ENCODE measurements at places on chromosomes 5 and 9.

DNA sequence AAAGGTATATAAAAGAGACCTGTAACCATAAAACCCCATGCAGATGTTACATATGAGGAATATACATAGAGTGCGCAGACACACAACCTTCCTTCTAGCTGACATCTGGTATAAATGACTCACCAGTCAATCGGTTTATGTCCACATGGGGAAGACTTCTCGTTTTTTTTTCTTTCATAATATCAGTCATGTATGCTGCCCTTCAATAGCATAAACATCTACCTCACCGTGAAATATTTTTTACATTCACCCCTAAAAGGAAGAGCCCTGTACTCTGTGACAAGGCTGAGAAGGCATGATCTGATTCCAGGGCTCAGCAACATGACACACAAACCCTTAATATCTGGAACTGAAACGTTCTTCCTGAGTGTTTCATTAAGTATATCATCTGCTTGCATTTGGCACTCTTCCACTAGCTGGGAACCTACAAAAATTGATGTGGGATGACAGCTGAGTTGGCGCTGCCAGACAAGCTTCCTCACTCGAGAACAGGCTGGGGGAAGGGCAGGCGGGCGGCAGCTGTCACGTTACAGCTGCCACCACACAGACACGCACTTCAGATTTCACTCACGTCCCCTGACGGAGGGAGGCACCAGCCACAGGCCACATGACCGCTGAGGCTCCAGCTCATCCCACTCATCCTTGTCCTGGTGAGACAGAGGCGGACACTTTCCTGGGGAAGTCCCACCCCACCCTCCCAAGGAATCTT is 74.2 kb downstream of the SHB start:
- DNase-seq = no peak

DNA sequence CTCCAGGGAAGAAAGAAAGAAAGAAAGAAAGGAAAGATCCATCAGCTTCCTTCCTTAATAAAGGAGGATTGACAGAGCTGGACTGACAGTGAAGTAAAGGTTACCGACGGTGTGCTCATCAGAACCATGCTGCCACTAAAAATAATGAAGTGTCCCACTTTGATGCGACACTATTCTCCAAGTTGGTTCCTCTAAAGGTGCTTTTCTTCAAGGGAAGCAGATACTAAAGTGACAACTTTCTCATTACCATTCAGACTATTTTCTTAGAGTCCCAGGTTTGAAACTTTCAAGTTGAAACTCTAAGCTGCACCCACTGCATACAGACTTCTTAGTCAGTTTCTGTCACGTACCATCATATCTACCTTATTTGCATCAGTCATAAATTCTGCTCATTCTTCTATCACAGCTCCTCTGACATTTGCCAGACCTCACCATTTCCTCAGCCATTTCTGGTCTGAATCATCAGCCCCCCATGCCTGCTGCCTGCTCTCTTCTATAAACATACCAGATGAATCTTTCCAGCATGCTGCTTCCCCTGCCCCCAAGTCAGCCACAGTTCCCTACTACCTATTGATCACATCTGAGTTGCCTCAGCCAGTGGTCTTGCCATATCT is 177.6 kb downstream of the DEPDC1B start:
- no peak for DNase-seq

GRCh38 chr5:57937025-57937424 is 454.4 kb upstream of the ACTBL2 start:
- DNase-seq = no peak

DNA sequence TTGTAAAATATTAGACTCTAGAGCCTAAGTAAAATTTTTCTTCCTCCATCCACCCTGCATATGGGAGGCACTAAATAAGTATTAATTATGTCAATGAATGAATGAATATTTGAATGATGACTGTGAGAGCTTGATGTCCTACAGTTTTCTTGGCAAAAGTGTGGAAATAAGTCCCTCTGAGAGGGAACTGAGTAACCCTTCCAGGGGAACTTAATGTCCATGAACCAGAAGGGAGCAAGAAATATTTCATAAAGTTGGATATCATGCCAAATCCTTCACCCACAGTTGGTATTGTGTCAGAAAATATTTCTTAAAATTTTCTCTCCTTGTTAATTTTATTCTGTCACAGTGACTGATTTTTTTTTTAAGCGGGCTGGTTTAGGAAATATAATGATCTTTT is 36.6 kb downstream of the NNT start:
- no peak for DNase-seq

- no peak for DNase-seq
Measured at GRCh38 chr5:164809821-164810220, 1304.4 kb downstream of the MAT2B start.

GRCh38 chr5:136906545-136906944 is 541.2 kb upstream of the TRPC7 start:
- no peak for DNase-seq

GRCh38 chr9:108278341-108278740 is 577.4 kb downstream of the ACTL7B start:
- DNase-seq = no peak

DNA sequence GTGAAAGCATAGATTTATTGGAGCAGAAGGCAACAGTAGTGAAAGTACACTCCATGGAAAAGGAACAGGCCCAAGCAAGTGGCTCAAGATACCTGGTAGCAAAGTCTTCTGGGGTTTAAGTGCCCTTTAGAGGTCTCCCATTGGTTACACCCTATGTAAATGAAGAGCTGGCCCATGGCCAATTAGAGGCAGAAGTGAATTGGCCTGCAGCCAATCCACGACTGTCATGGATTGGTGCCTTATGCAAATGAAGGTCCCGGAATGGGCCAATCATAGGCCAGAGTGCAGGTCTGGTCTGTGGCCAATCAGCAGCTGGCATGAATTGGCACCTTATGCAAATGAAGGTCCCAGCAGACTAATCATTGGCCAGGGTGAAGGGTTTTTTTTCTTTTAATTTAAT is 64.2 kb upstream of the PCSK5 start:
- DNase-seq = no peak

DNA sequence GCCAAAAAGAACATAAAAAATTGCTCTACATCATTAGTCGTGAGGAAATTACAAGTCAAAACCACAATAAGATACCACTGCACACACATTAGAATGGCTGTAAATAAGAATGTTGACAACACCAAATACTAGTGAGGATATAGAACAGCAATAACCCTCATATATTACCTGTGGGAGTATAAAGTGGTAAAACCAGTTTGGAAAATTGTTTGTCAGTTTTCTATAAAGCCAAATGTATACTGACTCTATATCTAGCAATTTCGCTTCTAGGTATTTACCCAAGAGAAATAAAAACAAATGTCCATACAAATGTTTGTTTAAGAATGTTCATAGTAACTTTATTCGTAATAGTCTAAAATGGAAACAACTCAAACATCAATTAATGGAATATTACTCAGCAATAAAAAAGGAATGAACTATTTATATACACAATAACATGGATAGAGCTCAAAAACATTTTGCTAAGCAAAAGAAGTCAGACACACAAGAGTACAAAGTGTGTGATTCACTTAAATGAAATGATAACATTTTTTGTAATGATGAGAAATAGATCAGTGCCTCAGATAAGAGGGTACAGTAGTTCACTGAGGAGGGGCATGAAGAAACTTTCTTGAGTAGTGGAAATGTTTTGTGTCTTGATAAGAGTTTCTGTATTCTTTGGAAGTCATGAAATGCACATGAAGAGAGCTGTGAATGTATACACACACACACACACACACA is 219.6 kb upstream of the ZNF462 start:
- DNase-seq = no peak

GRCh38 chr5:128782446-128782845 is 182.8 kb upstream of the SLC27A6 start:
- no peak for DNase-seq

DNA sequence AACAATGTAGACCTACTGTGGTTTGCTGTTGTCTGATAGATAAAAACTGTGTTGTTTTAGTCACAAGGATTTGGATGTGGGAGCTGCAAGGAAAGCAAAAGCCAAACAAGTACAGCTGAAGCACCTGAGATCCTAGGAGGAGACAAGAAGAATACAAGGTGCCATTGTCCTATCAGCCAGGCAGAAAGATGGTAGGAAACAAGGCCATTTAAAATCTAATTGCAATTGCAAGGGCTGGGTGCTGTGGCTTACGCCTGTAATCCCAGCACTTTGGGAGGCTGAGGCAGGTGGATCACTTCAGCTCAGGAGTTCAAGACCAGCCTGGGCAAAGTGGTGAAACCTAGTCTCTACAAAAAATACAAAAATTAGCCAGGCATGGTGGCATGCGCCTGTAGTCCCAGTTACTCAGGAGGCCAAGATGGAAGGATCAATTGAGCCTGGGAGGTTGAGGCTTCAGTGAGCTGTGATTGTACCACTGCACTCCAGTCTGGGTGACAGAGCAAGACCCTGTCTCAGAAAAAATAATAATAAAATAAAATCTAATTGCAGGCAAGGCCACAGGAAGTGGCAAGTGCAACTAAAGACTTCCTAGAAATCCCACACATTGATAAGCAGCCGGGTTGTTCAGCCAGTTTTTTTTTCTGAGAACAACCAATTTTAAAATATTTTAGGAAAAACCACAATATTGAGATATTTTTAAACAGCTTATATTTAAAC is 22.6 kb downstream of the DOCK8 start:
- no peak for DNase-seq

DNA sequence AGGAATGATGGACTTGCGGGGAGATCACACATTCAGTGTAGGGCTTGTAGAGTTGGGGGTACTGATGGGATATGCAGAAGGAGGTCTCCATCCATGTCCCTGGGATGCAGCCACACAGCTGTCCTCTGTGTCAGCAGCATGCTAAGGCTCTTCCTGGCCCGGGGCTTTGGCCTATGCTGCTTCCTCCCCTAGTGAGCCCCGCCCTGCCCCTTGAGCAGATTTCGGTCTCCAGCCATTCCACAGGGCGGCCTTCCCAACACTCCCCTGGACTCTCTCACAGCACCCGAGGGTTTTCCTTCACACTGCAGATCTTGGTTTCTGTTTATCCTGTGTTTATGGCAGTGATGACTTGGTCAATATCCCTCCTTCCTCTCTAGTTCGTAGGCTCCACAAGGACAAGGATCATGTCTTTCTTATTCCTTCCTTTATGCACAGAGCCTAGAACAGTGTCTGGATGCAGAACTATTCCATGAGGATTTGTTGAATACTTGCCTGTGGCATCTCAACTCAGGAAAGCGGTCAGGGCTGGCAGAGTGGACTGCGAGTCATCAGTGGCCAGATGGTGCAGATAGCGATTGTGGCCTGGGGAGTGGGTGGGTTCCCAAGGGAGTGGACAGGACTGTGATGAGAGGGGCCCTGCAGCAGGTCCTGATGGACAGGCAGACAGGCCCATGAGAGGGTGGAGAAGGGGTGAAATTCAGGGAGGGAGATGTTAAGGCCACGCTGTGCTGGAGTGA is 114.2 kb downstream of the RGS3 start:
- DNase-seq = no peak

- DNase-seq = no peak
Measured at GRCh38 chr9:120711354-120711753, 2.9 kb downstream of the MEGF9 start.

DNA sequence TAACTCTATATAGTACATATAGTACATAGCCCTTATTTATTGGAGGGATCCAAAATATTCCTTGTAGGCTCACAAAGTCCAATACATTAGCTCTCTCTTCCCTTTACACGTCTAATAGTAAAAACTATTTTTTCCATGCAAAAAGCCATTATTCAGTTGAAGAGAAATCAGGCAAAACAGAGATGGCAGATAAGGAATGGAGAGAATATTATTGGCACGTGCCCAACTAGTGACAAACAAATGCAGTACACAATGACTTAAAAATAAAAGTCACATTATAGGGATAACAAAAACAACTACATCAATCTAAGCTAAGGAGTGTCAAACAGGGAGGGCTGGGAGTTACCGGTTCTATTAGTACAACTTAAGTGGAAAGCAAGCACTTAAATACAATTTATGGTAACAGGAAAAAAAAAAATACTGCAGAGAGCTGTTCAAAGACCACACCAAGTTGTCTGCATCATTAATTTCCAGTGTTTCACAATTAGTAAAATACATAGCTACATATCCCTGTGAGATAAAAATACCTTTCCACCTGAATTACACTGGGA is 4.1 kb upstream of the SCAI start:
- DNase-seq = no peak

- no peak for DNase-seq
Measured at GRCh38 chr5:68644971-68645370, 429.4 kb downstream of the PIK3R1 start.

DNA sequence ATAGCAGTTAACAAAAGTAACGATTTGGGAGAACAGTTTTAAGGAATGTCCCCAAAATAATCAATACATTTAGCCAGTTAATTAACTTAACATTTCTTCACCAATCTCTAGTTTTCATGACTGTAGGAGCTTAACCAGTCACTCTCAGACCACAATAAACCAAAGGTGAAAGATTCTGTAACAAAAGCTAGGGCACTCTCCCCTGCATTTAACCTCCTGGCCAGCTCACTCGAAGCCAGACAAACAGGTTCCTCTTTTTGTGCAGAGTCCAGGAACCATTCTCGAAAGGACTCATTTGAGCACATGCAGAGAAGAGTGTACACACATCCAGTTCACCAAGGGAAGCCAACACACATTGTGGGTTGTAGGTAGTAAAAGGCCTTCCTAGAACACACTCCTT is 6.5 kb downstream of the IL7R start:
- no peak for DNase-seq
